ENCODE measurements at places on chromosomes 1 and 21.

GRCh38 chr1:62941780-62942179, 157.8 kb downstream of the ATG4C start:
- no peak for DNase-seq

GRCh38 chr1:227428803-227429202, 110.5 kb upstream of the CDC42BPA start:
- DNase-seq = peak; percentile 41

DNA sequence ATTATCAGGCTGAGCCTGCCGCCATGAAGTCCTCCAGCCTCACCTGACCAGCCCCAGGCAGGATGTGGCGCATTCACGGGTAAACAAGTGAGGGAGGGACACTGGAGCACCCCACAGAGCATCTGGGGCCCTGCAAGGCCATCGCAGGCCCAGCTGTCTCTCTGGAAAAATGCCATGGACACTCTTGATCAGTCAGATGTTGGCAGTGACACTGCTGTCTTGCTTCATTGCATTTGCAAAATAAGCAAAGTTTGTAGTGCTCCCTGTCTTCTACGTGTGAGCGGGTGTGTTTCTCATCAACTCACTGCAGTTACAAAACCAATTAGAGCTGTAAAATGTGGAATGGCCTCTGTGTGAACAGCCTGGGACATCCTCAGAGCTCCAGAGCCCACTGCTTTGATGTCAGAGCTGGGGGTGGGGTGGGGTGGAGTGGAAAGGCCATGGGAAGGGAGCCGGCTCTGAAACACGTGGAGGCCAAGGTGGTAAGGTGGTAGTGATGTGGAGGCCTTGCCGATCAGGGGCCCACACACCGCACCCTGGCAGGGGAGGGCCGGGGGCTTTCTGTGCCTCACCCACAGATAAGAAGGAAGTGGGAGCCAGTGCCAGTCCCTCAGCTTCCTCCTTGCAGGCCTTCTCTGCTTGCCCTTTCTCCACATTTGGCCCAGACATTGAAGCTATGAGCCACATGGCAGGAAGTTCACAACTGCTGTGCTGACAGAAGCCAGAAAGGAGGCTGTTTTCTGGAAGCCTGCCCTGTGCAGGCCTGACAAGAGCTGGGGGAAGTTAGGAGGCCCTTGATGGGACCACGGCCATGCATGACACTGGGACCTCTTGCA, 254.9 kb downstream of the RHOU start:
- peak; percentile 86 for DNase-seq

DNA sequence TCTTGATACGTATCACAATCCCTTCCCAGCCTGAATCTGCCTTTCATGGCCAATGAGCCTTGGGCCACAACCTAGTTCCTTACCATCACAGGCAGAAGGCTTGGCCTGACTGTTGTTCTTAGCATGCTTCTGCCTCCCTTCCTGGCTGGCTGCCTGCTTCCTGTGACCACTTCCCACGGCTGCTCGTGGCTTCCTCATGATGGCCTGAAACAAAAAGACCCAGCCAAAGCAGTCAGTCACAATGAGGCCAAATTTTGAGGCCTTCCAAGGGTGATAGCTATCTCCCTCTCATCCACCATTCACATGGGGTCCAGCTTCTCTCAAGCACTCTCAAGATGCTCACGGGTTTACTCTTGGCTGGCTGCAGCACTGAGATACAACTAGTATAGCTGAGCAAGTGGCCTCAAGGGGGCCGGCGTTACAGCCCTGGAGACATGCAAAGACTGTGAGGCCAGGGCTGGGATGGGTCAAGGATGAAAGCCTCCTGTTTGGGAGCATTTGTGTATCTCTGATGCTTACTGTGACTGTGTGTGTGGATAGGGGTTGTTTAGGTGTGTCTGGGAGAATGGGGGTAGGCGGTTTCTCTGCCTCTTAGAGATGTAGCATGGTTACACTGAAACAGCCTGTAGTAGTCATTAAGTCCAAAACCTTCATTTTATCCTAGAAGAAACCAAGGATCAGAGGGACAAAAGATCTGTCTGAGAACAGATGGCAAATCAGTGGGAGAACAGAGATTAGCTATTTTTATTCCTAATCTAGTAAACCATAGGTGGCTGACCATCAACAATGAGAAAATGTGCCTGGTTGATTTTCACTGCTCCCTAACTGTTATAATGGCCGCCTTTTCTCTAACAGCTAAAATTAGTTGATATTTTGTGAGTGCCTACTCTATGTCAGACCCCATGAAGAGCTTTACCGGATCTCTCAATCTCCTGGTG, 5.4 kb upstream of the TOE1 start:
- no peak for DNase-seq

- peak; percentile 82 for DNase-seq
Observed at GRCh38 chr1:18021242-18021641, 86.4 kb upstream of the IGSF21 start.

- DNase-seq = peak; percentile 41
Observed at GRCh38 chr1:37764414-37764825, 500 bp downstream of the EPHA10 start.

- DNase-seq = no peak
Observed at GRCh38 chr1:113780374-113781146, 21.3 kb upstream of the PHTF1 start.

DNA sequence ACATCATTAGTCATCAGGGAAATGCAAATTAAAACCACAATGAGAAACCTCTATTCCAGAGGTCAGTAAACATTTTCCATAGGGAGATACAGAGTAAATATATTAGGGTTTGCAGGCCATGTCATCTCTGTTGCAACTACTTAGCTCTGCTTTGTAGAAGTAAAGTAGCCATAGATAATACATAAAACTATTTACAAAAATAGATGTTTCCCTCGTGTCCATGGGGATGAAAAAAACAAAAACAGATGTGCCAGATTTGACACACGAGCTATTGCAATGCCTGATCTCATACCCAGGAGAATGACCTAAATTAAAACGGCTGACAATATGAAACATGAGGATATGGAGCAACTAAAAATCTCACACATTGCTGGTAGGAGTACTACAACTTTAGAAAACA, 17.3 kb downstream of the LTN1 start:
- DNase-seq = no peak

- no peak for DNase-seq
Observed at GRCh38 chr21:32334980-32335531, 36.4 kb downstream of the MRAP start.

DNA sequence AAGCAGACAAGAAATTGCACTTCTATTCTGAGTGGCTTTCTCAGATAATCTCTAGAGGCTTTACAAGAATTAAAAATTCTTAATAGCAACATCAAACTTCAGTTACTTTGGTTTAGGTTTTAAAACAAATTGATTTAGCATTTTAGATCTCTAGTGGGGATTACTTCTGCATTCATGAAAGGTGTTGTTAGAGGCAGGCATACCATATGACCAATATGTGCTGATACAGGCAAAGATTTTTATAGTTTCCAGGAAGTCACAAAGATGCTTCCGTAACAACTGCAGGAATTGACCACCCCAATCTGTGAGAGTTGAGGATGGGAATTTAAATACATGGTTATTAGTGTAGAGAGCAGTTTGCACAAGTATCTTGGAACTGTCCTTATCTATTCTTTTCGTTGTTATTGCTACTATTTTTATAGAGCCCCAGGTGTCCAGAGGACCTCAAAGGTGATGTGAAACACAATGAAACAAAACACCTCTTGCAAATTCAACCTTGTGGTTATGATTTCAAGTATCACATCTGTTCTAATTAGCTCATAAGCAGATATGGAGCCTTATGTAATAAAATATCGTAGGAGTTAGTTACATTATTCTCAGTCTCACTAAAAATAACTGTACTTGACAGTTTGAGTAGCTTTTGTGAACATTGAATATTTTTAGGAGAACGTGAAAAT, 512.7 kb upstream of the ADGRL4 start:
- DNase-seq = no peak

- no peak for DNase-seq
Observed at GRCh38 chr1:219058891-219059820, 114.5 kb upstream of the LYPLAL1 start.

Data from Caki2 (cell line).